ENCODE measurements at places on chromosomes 6 and 20.

DNA sequence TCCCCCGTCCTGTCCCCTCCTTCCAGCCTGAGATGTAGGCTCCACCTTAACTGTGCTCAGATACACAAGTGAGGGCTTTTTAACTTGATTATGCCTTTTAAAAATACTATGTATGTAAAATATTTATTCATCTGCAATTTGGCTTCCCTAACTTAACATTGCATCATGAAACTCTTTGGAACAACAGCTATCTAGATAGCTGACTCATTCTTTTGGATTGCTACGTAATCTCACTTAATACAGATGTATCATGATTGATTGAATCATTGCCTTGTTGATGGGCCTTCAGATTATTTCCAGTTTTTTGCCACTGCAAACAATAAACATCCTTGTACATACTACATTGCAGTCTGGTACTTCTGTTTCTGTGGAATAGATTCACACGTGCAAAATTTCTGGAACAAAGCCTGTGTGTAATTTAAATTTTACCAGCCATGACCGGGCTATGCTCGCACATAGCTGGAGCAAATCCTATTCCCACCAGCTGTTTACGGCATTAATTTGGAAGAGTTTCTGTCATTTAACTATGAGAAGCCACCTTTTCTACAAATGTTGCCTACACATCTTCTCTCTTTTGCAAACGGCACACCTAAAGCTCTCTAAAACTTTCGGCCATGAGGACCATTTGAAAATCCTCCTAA lies 6.5 kb downstream of the PRND start:
- no peak for DNase-seq

- DNase-seq, result no peak
These were observed 621.0 kb downstream of the PKHD1 start for GRCh38 chr6:51466427-51466826.

- no peak for DNase-seq
These were observed 119.4 kb downstream of the CEBPB start for GRCh38 chr20:50309764-50310672.

- no peak for DNase-seq
These were observed 576.4 kb downstream of the LMBRD1 start for GRCh38 chr6:69220375-69220774.

GRCh38 chr20:58555078-58555765 lies 40.0 kb upstream of the APCDD1L start:
- no peak for DNase-seq

GRCh38 chr6:134477991-134478635 lies 160.2 kb upstream of the SGK1 start:
- DNase-seq, result no peak

GRCh38 chr6:39657355-39658135 lies 67.7 kb downstream of the KIF6 start:
- DNase-seq, result no peak

GRCh38 chr6:31609519-31610406 lies 5.3 kb upstream of the AIF1 start:
- no peak for DNase-seq

- no peak for DNase-seq
These were observed 176.9 kb downstream of the UTRN start for GRCh38 chr6:144462058-144462457.

GRCh38 chr20:37295001-37295400 lies 5.5 kb downstream of the MANBAL start:
- DNase-seq, result peak; percentile 94

GRCh38 chr6:6515691-6516607 lies 72.6 kb upstream of the LY86 start:
- DNase-seq, result no peak

DNA sequence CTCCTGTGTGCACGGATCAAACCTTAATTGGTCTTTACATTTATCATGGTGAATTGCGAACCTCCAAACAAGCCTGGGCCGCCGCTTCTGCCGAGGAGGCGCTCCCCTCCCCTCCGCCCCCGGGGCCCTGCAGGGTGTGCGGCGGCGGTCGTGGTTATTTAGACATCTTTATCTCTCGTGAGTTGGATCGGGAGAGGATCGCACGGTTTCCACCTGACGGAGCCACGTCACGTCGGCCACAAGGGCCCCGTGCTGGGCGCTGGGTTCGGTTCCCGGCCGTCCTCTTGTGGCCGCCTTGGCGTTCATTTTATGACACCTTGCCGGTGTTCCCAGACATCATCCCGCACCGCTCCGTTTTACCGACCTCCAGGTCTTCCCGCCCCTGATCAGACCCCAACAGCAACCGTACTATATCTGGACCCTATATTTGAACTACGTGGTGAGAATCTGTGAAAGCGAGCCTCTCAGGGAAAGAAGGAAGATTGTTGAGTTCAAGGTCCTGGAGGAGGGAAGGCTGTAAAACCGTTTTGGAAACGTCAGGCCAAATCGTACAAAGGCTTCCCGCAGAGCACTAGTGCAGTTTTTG lies 1.3 kb upstream of the CNR1 start:
- DNase-seq, result no peak

- peak; percentile 63 for DNase-seq
These were observed 653 bp downstream of the LMBRD1 start for GRCh38 chr6:69796073-69796641.

- no peak for DNase-seq
These were observed 69.0 kb upstream of the BACH2 start for GRCh38 chr6:90365565-90366219.
